ENCODE measurements at places on chromosomes 1 and 21. TPM values are rescaled to one million over a fixed set of nuclear protein-coding genes. Genes with fewer than 3 reads are reported as not detected.

Gene FAM110D
- polyA plus RNA-seq, result not detected

Gene FCGR3B
- polyA plus RNA-seq, result not detected

Gene SPATA21
- polyA plus RNA-seq, result not detected

Gene IVL
- not detected for polyA plus RNA-seq

All from AG04450 (cell line).